ENCODE measurements at places on chromosomes 2 and 18.

DNA sequence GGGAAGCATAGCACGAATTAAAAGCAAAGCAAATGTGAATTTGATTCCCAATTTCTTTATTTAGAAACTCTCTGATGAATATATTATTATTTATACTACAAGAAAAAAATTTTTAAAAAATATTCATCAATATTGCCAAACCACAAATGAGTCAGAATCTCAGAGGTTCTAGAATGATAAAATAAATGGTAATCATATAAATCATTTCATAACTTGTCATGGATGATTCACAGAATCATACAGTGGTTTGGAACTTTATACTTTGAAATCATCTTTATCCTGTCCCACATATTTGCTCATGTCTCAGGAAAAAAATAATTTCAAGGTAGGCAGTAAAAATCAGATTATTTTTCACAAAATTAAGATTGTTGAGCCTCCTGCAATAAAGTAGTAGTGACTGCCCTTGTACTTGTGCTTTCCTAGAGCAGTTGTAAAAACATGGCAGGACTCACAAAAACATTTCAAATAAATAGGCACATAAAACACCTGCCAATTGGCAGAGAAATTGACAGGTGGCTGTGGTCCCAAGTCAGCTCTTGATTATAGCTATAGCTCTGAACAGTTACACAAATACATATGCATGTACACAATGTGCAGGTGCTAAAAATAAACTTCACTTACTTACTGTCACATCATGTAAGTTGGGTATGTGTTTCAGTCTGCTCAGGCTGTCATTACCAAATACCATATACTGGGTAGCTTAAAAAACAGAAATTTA, 273.9 kb upstream of the SESTD1 start:
- H3K36me3 ChIP-seq: no peaks in the 10 kb centered on the region
- H3K4me3 ChIP-seq: no peak overlapping the region
- H3K27me3 ChIP-seq: no peaks in the 10 kb centered on the region
- DNase-seq: no peak
- H3K27ac ChIP-seq: no peak overlapping the region

- no peaks in the 10 kb centered on the region for H3K4me1 ChIP-seq
- no peak overlapping the region for H3K27ac ChIP-seq
- H3K27me3 ChIP-seq: no peaks in the 10 kb centered on the region
- no peak for DNase-seq
Observed at GRCh38 chr2:47737191-47737975, 45.6 kb upstream of the MSH6 start.

- no peaks in the 10 kb centered on the region for H3K36me3 ChIP-seq
- H3K27me3 ChIP-seq: no peaks in the 10 kb centered on the region
- no peak for DNase-seq
- H3K27ac ChIP-seq: no peak overlapping the region
Observed at GRCh38 chr18:49185623-49186022, 234.9 kb upstream of the SMAD7 start.

GRCh38 chr2:235263205-235264120, 230.4 kb upstream of the AGAP1 start:
- no peak for DNase-seq
- no peaks in the 10 kb centered on the region for H3K27me3 ChIP-seq
- H3K27ac ChIP-seq: no peak overlapping the region
- no peak overlapping the region for H3K4me3 ChIP-seq
- H3K36me3 ChIP-seq: no peaks in the 10 kb centered on the region

All from CD4-positive, alpha-beta memory T cell (primary cell).